Ascending aorta (tissue), 2 donors: ENCODE measurements at places on chromosomes 7 and 10.

GRCh38 chr10:93073539-93074146 is at the start of gene CYP26A1:
TSS of gene CYP26A1 (plus strand) at chr10:93073893. CDS start at chr10:93073935, 42 bp downstream.
- no peak for DNase-seq

GRCh38 chr7:86980223-86980622 is 79.2 kb downstream of the ELAPOR2 start:
- DNase-seq: no peak

GRCh38 chr10:72819053-72819452 is 74.5 kb upstream of the OIT3 start:
- DNase-seq: no peak

GRCh38 chr7:87154166-87154565 is 1.9 kb downstream of the DMTF1 start:
- DNase-seq: no peak

GRCh38 chr10:71708301-71708703 is 11.3 kb downstream of the C10orf105 start:
- DNase-seq: no peak

DNA sequence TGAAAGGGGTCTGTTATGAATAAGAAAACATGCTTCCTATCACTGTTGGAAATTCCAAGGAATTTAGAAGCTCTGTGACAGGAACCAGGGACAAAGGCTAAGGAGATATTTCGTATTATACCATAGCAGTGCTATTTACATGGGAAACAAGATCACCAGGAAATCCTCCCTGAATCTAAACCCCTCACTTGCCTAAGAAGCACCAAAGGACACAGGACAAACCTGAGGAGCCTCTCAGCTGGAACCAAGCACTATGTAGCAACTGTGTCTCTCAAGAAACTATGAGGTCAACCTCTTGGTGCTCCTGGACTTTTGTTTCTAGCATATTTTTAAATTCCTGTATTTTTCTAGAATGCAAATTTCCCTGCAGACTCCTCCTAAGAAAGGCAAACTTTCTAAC is 20.8 kb upstream of the IFIT1B start:
- DNase-seq: no peak
